NCI-H1092 (cell line): ENCODE measurements at places on chromosomes 3 and 15.

GRCh38 chr3:107681396-107681795 is 158.6 kb downstream of the BBX start:
- DNase-seq: no peak

DNA sequence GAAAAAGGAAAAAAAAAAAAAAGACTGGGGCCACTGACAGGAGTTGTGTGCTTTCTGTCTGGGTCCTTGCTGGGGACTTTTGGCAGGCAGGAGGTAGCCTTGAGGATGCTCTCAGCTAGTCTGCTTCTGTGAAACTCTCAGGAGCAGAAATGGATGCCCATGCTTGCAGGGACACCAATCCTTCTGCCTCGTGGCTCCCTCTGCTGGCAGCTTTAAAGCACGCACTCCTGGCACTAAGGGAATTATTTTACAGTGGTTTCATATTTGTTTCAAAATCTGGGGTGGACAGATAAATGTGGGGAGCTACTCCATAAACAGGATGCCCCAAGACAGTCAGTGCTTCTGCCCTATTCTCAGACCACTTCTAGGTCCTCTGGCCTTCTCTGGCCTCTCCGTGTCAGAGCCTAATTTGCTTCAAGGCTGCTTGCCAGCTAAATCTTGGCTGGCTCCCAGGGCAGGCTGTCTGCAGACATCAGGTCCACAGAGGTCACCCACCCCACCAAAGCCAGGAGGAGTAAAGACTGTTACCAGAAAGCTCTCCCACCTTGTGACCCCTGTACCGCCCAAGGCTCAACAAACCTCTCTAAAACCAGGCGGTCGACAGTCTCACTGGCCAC is 17.1 kb downstream of the TRAIP start:
- peak; percentile 13 for DNase-seq

DNA sequence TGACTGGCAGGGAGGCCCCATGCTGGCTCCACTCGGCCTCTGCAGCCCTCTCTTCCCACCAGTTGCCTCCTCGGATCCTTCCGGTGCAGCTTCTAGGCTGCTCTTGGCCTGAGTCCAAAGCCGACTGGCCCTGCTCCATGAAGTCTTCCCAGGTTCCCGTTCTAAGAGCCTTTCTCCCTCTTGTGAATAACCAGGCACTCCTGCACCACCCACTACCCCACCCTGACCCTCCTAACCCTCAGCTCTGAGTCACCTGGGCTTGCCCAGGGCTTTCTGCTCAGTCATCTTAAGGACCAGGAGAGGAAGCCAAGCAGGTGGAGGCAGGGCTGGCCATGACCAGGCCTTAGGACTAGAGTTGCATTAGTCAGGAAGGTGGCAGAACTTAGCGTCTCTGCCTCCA is 28.1 kb upstream of the CNBP start:
- peak; percentile 49 for DNase-seq

DNA sequence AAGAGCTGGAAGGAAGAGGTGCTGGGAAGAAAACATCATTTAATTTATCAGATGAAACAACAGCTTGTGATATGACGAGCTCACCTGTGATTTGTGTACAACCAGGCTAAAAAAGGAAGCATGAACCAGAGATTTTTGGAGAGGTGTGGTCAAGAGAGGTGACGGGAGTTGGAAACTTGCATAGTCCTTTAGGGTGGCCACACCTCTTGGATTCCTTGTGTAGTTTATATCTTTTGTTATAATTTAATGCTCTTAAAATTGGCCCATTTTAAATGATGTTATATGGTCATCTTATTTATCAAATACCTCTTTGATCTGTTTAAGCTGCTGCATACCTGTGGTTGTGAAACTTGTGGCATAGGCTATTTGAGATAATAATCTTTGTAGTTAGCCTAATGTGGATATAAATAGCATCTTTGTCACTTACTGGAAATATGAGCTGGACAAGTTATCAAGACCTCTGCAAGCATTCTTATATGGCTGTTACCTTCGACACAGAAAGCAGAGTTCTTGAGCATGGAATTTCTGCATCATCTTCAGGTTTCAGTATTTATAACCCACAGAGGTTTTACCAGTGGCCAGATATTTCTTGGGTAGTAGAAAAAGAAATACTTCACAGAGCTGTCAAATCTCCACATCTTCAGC is 49.1 kb downstream of the IL1RAP start:
- DNase-seq: no peak

- DNase-seq: no peak
These were observed 141.7 kb downstream of the FBLN2 start for GRCh38 chr3:13690636-13691035.

DNA sequence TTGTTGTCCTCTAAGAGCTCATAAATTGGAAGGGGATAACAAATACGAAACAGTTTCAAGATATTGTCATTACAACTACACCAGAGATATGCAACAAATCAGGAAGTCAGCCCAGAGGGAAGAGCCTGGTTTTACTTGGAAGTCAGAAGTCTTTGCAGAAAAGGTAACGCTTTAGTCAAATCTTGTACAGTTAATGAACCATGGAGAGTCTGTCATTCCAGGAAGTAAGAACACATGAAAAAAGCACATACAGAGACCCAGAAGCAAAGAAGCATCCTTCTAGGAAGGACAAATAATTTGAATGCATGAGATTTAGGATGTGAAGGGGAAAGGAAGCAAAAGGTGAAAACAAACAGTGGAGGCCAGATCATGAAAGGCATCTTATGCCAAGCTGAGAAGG is 19.6 kb downstream of the DYNC1LI1 start:
- DNase-seq: no peak

DNA sequence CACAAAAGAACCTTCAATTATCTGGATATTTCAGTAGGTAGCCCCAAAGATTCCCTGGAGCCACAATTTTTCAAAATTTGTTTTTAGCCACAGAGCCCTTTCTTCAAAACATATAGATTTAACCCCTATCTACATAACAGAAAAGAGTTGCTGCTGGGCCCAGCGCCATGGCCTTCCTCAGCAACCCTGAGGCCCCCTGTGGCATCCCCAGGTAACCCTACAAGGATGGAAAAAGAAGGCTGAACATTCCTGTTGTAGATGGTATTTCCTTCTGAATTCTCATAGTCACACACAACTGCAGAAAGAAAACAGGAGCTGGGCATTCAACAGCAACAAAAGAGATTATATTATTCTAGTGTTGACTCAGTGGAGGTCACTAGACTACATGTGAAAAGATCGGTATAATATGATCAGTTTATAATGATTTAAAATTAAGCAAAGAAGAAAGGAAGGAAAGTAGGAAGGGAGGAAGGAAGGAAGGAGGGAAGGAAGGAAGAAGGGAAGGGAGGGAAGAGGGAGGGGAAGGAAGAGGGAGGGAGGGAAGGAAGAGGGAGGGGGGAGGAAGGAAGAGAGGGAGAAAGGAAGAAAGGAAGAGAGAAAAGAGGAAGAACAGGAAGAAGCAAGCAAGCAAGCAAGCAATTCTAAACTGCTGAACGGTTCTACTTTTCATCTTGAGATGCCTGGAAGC is 342.5 kb upstream of the NR2F2 start:
- no peak for DNase-seq

DNA sequence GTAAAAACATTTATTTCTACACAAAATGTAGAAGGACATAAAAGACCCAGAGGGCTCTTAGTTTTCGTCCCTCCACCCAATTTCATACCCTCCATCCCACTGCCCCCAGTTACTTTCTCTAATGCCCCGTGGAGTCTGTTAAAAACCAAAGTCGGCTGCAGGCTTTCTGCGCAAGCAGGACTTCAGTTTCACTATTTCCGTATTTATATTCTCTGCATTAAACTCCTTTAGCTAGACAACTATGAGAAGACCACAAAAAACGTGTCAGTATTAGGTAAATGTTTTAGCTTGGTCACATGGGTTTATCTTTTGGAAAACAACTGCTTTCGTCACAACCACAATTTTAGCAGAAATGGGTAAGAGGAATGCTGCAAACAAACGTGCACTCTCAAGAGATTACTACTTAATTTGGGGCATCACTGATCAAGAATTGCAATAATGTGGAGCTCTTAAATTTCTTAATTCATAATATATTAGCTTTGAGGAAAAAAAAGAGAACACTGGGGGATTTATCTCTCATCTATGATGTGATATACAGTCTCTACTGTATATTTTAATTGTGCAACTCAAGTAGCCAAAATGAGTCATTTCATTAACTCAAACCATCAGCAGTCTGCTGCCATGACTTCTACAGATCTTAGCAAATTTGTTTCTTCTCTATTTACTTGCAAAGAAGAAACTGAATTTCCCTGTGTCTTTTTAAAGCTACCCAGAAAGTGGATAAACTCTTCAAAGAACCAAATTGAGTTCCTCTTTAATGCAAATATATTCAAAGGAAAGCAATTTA is 740 bp upstream of the NSMCE3 start:
- no peak for DNase-seq

DNA sequence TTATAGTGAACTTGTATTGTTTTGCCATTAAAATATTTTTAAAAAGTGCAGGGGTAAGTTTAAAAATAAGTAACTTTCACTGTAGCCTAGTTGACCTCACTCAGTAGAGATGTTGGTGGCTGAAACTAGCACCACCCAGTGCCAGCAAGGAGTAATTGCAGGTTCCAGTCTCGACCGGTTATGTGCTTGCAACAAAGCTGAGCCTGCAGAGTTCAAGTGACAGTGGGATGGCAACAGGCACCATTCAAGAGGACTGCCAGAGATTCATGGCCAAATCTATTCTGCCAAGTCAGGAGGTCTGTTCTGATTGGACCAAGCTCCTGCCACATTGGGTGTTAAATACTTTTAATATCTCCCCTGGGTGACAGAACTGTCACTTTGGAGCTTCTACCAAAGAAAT is 2.7 kb downstream of the ADAMTS7 start:
- DNase-seq: no peak

- no peak for DNase-seq
These were observed 2.9 kb downstream of the HDDC3 start for GRCh38 chr15:90929246-90930019.

DNA sequence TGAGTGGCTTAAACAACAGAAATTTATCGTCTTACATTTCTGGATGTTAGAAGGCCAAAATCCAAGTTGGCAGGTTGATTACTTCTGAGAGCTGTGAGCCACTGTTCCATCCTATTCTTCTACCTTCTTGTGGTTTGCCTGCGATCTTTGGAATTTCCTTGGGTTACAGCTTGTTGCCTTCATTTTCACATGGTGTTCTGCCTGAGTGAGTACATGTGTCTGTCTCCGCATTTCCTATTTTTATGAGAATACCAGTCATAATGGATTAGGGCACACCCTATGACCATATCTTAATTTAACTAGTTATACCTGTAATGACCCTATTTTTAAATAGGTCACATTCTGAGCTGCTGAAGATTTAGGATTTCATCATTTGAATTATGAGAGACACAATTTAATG is 294.3 kb downstream of the CNTN4 start:
- DNase-seq: no peak

DNA sequence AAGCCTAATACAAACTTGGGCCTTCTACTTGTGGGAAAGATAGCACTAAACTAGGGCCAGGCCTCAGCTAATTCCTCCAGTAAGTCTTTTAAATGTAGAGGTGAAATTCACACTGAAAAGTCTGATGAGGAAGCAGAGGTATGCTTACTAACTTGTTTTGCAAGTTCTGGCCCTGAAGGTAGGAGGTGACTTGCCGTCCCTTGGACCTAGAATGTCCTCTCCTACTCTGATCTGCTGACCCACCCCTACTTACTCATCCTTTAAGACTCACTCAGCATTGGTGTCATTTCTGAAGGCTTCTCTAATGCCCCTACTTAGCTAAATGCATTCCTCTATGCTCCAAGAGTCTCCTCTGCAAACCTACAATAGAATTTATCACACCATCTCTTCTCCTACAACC is 19.4 kb downstream of the RIOX2 start:
- no peak for DNase-seq

GRCh38 chr15:80455051-80455648 is 51.0 kb downstream of the ARNT2 start:
- DNase-seq: no peak

DNA sequence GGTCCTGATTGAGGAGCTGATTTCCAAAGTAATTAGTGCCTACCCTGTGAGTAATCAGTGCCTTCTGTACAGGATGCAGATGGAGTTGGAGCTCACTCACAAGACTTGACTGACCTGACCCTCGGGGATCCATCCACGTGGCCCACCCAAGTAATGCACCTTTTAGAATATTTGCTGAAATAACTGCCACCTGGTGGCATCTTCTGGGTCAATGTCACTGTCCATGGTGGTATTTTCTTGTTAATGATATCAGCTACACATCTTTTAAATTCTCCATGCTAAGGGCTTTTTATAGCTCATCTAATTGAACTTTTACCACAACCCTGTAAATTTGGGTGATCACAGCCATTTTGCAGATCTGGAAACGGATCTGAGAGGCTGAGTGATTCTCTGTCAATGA is 74.3 kb upstream of the ANKRD34C start:
- DNase-seq: no peak

DNA sequence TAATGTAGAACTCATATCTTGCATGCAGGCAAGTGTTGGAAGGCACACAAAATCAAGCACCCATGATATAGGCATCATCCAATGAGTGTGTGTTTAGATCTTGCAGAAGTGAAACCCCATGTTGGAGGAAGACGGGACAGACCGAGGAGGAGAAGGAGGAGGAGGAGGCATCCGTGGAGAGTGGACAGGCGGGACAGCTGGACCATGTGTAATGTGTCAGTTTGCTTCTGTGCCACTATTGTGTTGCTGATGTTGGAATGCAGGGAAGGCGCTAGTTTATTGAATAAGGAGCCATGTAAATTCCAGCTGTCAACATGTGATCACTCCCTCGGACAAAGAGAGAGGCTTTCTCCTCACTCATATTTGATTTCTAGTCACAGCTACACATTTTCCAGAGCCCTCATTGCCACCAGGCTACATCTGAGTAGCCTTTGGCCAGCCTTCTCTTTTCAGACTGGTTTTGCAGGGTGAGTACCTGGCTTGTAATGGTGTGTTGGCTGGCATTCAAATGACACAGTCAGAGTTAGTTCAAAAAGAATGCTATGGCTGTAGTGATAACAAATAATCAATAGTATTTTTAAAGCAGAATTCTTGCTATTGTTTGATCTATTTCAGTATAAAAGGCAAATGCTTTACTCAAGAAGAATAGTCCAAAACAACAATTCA is 1037.6 kb upstream of the NR2F2 start:
- no peak for DNase-seq

DNA sequence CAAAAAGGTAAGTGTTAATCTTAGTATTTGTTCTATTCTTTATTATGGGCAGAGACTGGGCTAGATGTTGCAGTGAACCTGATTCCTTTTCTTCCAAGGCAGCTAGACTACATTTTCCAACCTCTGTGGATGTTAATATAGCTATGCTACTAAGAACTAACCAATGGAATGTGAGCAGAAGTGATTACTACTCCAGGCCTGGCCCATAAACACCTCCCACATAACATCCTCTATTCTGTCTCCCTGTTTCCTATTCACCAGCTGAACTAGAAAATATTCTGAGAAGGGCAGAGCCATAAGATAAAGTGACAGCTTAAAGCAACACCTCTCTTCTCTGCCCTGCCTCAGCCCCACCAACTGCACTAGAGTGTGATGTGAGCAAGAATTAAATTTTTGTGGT is 29.4 kb downstream of the CD200R1L start:
- no peak for DNase-seq

DNA sequence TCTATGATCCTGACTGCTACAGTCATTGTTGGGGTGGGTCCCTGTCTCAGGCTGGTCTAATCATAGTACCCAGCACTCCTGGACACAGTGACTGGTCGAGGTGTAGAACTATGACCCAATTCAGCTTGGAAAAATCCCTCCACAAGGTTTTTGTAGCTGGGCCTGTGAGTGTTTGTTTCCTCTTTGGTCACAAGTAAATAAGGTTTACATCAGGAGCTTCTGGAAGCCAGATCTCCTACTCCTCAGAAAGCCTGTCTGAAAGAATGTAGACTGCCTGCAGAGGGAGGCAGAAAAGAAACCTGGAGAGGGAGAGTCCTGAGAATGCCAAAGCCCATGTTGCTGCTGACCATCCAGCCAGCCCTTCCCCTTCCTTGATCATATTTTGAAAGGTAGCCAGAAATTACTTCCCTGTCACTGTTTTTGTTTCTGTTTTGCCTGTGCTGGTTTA is 123.2 kb downstream of the RAP2B start:
- DNase-seq: no peak
